Brain microvascular endothelial cell (primary cell): ENCODE measurements at places on chromosomes 7 and 10.
A peak's percentile ranks its signal among the peaks of the same experiment; 100 is the strongest.

DNA sequence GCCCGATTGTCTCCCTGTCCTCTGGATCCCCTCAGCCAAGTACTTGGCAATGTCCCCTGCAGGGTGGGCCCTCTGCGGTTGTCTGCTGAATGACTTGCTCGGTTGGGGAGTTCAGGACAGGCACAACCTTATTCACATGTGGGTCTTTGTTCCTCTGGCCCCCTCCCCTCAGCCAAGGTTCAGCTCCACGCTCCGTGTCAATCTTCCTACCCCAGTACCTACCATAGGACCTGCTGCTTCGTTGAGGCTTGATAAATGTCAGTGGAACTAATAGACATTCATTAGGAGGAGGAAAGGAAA is 7.1 kb downstream of the CPA5 start:
- DNase-seq, result no peak

DNA sequence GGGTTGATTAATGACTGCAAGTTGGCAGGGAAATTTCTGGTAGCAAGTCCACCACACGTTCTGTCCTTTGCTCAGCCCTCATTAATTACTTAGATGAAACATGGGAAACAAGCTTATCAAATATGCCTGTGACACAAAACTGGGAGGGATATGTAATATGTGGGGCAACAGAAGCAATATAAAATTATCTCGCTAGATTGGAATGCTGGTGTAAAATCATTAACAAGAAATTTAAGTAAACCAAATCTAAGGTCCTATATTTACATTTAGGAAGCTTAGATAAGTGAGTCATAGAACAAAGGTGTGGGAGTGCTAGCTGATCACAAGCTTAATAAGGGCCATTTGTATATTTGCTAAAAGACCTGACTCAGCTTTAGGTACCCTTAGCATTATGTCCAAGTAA is 23.5 kb downstream of the TRPV5 start:
- no peak for DNase-seq

- DNase-seq, result no peak
Measured at GRCh38 chr7:77459311-77459726, 43.2 kb upstream of the GSAP start.

DNA sequence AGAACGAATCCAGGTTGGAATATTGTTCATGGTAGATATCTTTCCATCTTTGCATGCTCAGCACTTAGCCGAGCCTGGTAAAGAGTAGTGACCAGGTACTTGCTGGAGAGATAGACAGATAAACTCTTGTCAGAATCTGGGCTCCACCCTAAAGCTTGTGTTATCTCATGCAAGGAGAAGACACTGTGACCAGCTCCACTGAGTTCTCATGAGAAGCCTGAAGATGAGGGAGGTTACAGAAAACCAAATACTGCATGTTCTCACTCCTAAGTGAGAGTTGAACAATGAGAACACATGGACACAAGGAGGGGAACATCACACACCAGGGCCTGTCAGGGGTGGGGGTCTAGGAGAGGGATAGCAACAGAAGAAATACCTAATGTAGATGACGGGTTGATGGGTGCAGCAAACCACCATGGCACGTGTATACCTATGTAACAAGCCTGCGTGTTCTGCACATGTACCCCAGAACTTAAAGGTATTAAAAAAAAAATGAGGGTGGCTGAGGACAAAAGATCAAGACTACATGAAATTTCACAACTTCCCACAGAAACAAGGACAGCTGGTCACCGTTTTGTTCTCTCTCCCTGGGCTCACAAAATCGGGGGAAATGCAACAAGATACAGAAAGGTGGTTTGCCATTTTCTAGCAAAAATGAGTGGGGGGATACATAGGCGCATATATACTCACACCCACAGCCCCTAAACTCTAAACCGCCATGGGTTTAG is 17.4 kb downstream of the DLG5 start:
- DNase-seq, result no peak

DNA sequence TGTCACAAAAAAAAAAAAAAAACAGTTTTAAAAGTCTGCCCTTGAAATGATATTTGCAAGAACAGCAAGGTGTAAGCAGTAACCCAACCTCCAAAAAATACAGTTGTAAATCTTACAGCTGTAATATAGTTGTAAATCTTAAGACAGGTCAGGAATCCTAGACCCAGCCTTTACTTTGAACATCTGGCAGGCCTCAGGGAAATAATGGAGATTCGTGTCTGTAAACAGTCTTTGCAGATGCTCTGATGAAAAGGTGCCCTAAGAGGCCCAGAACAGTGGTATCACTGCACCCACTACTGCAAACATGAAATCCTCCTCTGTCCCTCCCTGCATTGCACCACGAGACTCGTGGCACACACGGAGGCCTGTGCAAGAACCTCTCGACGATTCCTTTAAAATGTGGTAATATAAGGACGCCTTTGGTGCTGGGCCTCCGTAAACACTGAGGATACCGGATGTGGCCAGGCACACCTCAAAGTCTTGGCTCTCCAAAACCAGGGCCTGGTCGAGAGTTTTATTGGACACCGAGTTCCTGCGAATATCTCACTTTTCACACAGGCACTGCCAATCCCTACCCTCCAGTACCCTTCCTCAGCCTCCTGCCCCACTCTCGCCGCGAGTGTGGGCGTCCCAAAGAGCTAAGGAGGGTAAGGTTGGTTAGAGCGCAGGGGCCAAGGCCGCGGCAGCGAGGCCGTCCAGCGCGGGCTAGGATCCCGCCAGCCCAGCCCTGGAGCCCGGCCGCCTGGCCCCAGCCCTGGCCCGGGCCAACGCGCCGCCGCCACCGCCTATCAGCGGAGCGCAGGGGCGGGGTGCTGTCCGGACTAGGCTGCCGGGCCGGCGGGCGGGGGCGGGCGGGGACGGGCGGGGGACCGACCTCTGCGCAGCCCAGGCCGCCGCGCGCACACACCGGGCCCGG is at the start of gene REEP3:
REEP3 (plus strand) TSS at position 902 of the 916 bp plus-strand sequence. CDS start 145 bp downstream, outside the sequence.
- peak; percentile 22 for DNase-seq
